ENCODE measurements at places on chromosomes 7 and 10.
A peak's percentile ranks its signal among the peaks of the same experiment; 100 is the strongest.

DNA sequence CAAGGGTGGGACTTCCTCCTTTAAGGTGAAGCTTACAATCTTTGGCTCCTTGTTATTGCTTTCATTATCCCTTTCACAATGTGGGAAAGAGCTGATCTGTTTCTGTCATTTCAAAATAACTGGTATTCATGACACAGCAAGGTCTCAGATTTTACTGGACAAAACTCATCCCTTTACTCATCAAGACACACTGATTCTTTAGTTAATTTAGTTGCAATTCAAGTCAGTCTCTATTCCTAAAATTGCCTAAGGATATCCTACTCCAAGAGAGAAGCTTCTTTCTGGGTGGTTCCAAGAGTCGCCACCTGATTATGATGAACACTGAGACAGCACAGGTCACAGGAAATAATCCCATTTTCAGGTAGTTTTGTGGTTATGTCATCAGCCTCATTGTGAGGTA is 5.8 kb upstream of the PNLIPRP3 start:
- no peak for DNase-seq

DNA sequence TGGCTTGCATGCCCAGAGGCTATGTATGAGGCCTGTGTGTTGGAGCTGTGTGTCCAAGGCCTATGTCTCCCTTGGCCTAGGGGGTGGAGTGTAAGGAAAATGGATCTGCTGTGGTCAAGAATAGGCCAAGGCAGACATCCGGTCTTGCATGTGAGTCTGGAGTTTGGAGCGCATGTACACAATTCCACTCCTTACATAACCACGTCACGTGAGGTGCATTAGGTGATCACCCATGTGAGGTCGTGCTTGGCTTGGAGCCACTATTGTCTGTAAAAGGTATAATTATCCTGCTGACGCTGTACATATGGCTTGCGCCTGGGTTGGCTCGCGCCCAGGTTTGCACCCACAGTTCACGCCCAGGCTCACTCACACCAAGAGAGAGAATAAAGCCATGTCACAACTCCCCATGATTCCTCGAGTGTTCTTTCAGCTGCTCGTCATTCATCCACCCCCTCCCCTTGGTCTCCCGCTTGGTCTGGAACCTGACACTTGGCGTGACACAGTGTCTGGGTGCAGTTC is 105.5 kb downstream of the BICC1 start:
- no peak for DNase-seq

- DNase-seq, result no peak
Observed at GRCh38 chr7:21947056-21947455, 1.4 kb upstream of the CDCA7L start.

GRCh38 chr10:69651362-69651761 is 21.3 kb downstream of the FAM241B start:
- DNase-seq, result no peak

GRCh38 chr10:24393201-24393600 is 184.3 kb downstream of the KIAA1217 start:
- DNase-seq, result no peak

GRCh38 chr10:20343036-20343435 is 526.8 kb downstream of the PLXDC2 start:
- no peak for DNase-seq

DNA sequence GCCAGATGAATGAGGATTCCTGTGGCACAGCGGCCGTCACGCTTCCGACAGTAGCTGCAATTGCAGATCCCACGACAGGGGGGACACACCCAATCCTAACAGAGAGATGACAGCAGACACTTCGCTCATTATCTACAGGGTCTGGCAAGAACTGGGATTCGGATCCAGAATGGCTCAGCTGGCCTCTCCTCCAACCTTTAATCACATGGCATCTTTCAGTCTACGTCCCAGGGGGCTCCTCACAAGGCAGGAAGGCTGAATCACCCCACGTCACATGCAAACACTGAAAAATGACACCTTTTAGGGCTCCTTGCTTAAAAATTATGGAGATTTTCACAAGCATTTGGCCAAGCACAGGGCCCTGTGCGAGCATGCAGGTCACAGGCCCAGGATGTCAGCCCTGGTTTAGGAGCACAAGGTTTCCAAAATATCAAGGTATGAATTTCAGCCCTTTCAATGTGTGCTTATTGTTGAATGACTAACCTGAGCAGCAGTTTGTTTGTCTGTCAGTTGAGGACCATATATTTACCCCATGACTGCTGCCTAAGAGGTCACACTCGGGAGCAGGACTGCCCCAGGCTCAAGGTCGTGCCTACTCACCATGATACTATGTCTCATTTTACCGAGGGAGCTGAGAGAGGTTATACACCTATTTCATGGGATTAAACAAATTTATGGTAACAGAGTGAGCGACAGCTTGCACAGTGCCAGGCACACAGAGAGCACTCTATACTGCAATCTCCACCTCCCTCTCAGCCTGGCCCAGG is 42.5 kb downstream of the CDCA7L start:
- no peak for DNase-seq

- no peak for DNase-seq
Observed at GRCh38 chr7:117279931-117280557, 42.8 kb downstream of the WNT2 start.

DNA sequence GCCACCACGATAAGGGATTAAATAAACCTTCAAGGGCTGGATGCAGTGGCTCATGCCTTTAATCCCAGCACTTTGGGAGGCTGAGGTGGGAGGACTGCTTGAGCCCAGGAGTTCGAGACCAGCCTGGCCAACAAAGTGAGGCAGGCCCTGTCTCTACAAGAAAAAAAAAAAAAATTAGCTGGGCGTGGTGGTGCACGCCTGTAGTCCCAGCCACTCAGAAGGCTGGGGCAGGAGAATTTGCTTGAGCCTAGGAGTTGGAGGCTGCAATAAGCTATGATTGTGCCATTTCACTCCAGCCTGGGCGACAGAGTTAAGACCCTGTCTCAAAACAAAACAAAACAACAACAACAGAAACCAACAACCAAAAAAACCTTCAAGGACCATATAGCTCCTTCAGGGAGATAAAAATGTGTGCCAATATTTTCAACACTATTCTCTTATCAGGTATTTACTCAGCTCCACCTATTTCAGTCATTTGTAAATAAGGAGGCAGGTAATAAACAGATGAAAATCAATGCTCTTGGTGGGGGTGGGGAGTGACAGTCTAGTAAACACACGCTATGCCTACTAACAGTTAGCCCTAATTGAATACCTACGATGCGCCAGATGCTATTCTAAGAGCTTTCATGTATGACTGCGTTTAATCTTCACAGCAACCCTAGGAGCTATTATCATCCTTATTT is 13.2 kb downstream of the BAIAP2L1 start:
- no peak for DNase-seq

DNA sequence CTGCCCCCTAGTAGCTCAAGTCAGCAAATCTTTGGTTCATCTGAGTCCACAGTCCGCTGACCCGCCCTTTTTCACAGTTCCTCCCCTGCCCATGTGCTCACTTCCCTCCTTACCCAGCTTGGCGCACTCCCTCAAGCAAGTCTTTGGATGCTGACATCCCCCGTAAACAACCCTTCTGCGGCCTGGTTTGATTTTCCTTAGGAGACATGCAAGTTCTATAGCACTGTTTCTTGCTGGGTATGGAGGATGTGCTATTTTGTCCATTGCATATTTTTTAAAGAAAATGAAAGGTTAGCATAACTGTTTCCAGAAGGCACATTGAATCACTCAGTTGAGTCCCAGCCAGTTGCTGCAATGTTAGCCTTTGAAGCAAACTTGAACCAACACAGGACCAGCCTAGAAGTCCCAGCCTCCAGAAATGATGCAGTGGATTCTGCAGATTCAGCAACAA is 38.2 kb downstream of the HTRA1 start:
- DNase-seq, result no peak

GRCh38 chr10:65040796-65041195 is 1519.6 kb downstream of the REEP3 start:
- no peak for DNase-seq

GRCh38 chr10:34305189-34305588 is 509.9 kb downstream of the PARD3 start:
- peak; percentile 8 for DNase-seq

DNA sequence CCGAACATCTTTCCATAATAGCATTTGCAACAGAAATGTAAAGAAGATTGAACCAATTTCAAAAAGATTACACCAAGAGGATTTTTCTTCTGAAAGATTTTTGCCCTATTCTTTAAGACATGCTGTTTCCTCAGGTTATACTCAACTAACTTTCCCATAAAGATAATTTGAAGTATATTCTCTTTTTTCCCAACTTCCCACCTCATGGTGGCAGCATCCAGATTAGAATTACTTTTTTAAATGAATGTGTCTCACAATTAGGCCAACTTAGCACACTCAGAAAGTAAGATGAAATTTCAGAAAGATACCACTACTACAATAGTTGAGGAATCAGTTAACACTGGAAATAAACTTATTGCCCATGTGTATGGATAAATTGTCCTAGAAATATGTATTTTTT is 178.2 kb upstream of the CSTF2T start:
- DNase-seq, result no peak

- peak; percentile 80 for DNase-seq
Observed at GRCh38 chr10:124717911-124718741, 26.1 kb downstream of the FAM53B start.

DNA sequence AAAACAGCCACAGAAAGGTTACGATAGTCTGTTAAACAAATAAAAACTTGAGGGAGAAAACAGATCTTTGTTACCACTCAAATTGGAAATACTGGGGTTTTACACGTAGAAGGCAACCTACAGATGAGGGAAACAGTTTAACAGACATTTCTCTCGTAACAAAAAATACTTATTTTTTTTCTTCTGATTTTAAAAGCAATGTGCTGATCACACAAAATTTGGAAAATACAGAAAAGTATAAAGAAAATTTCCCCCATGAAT is 211.7 kb downstream of the FAM107B start:
- no peak for DNase-seq

DNA sequence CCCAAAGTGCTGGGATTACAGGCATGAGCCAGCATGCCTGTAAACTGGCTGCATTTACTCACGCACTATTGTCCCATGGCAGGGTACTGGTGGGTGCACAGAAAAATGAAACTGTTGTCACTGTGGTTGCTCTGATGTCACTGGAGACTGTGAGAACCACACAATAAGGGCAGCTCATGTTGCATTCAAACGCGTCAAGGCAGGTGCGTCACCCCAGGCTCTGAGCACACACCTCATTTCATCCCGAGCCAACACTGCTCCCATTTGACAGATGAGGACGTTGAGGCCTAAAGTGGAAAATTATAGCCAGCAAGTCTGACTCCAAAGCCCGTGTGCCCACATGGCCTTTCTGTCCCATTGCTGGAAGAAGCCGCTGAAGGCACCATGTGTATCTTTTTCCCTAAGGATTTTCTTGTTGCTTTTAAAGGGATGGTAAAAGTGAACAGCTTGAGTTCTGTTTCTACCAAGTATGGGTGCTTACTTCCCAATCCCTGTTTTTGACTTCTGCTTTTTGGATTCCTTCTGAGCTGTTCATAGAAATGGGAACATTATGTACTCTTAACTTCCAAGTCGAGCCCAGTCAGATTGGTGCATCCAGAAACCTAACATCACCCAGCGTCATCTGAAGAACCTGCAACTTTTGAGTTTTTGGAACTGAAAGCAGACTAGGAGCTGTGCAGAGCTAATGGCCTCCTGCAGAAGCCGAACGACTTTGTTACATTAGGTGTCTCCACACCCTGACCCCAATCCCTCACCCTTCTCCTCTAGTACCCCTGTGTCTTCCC is 60.1 kb upstream of the CARD11 start:
- DNase-seq, result no peak

- no peak for DNase-seq
Observed at GRCh38 chr7:2604608-2605174, 27.1 kb upstream of the TTYH3 start.

DNA sequence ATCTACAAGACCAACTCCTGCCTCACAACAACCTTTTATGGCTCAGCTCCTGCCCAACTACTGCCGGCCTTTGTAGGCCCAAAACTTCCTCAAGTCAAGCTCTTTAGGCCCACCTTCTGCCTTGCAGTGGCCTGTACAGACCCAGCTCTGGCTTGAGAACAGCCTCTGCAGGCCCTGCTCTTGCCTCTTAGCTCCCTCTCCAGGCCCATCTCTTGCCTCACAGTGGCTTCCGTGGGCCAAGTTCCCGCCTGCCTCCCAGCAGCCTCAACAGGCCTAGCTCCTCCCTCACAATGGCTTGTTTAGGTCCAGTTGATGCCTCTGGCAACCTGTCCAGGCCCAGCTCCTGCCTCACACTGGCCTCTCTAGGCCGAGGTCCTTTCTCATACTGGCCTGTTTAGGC is 32.4 kb upstream of the VKORC1L1 start:
- peak; percentile 39 for DNase-seq

DNA sequence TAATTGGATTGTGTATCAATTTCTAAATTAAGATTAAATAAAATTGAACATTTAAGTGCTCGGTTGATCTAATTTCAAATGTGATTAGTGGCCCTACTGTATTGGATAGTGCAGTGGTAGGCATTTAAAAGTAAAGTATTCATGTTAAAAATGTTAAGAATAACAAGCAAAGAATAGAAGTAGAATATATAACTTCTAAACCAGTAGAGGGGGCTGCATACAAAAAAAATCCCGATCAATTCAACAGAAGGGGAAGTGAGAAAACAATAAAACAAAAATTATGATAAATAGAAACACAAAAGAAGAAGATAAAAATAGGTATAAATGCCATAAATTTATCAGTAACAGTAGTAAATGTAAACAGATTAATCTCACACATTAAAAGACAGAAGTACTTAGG is 24.9 kb upstream of the WDFY4 start:
- DNase-seq, result no peak

GRCh38 chr7:129975309-129975708 is 22.5 kb upstream of the UBE2H start:
- DNase-seq, result no peak

- no peak for DNase-seq
Observed at GRCh38 chr7:64516451-64516850, 46.4 kb downstream of the ZNF680 start.

DNA sequence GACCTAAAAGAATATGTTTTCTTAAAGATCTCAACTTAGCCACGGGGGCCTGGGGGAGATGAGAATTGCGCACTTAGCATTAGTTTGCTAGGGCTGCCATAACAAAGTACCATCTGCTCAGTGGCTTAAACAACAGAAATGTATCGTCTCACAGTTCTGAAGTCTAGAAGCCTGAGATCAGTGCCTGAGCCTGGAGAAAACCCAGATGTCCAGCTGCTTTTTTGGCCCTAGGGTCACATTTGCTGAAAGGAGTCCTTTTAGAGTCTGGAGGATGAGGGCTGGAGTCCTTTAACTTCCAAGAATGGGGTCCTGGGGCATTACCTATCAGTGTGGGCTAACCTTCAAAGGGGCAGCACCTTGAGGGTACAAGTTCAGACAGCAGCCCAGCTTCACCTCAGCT is 48.2 kb downstream of the SMURF1 start:
- no peak for DNase-seq

GRCh38 chr7:107700570-107700969 is 39.9 kb downstream of the SLC26A4 start:
- DNase-seq, result no peak

GRCh38 chr7:115135146-115135545 is 213.3 kb downstream of the MDFIC start:
- DNase-seq, result no peak

GRCh38 chr7:118974836-118975235 is 750.3 kb downstream of the ANKRD7 start:
- no peak for DNase-seq
